HepG2 (cell line): ENCODE measurements at places on chromosomes 3 and 15.
A peak's percentile ranks its signal among the peaks of the same experiment; 100 is the strongest.

DNA sequence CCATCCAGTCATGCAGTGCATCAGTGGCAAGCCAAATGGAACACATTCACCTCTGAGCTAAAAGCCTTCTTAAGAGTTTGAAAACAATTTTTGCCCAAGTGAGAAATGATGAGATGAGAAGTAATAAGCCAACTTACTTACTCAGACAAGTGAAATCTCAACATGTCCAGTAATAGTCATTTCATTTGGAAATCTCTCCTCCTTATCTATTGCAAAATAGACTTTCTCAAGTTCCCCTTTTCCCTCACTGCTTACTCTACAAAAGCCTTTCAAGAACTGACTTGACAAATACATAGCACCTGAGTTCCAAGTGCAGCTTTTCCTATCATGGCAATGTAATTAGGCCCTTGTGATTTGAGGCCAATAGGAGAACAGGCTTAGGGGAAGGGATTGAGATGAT, 282.3 kb downstream of the SLC9A9 start:
- DNase-seq = no peak

GRCh38 chr3:32224016-32224516, 14.4 kb upstream of the CMTM8 start:
- no peak for DNase-seq

DNA sequence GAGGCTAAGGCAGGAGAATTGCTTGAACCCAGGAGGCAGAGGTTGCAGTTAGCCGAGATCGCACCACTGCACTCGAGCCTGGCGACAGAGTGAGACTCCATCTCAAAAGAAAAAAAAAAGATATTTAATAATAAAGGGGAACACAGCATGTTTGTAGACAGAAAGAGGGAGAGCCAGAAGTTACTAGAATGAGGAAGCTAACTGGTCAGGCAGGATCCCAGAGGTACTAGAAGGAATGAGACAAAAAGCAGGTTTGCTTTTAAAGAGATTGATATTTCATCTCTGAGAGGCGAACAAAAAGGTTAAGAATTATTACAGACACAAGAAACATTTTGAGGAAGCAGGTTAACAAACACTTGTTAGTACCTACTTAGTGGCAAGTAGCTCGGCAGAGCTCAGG, 9.2 kb downstream of the CD200R1 start:
- no peak for DNase-seq

DNA sequence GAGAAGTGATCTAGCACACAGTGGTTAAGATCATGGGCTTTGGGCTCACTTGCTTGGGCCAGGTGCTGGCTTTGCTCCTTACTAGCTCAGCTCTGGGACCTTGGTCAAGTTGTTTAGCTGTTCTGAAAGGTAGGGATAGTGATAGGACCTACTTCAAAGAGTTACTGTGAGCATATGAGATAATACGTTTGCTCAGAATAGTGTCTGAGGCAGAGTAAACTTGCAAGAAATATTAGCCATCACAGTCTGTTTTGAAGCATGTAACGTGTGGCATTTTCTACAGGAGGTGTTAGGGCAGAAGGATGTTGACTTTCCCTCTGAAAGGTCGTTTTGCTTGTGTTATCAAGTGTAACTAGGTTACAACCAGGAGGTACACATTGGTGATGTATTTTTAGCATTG, 34.5 kb upstream of the NFKBIZ start:
- peak; percentile 71 for DNase-seq

DNA sequence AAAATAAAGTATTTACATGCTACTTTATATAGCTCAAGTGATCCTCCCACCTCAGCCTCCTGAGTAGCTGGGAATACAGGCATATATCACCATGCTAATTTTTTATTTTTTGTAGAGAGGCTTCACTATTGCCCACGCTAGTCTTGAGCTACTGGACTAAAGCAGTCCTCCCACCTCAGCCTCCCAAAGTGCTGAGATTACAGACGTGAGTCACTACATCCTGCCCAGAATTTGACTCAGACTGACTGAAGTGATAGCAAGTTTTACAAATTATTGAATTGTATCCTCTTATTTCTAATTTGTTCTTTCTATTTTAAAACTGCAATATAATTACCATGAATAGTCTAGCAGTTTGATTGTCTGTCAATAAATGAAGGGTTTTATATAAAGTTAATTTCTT, 210.3 kb upstream of the CGNL1 start:
- no peak for DNase-seq

DNA sequence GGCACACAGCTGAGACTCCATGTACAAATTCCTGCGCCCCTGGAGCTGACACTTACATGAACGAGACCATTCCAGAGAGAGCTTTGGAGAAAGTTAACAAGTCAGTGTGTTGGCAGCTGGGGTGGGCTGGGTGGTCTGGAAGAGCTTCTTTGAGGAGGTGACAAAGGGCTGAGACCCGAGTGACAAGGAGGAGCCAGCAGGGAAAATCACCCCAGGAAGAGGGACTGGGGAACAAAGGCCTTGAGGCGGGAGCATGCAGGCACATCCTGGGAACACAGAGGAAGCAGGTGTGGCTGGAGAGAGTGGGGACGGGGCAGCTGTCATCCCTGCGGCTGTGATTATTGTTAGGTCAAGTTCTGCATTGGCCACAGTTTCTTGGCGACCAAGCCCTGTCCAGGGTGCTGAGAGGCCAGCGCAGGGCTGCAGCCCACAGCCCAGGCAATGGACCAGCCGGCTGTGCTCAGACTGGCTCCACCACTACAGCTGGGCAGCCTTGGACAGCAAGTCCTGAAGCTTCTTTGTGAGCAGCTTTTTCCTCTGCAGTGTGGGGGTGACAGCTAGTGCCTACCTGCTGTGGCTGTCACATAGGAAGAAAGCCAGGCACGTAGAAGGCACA, 34.2 kb upstream of the PRR23E start:
- no peak for DNase-seq

GRCh38 chr3:116084999-116085791, 360.1 kb downstream of the LSAMP start:
- no peak for DNase-seq

- no peak for DNase-seq
Measured at GRCh38 chr3:5309171-5309570, 121.7 kb downstream of the EDEM1 start.

GRCh38 chr3:139715166-139715565, 37.4 kb upstream of the NMNAT3 start:
- no peak for DNase-seq
